Osteocyte (in vitro differentiated cells): ENCODE measurements at places on chromosomes 12 and 14.

DNA sequence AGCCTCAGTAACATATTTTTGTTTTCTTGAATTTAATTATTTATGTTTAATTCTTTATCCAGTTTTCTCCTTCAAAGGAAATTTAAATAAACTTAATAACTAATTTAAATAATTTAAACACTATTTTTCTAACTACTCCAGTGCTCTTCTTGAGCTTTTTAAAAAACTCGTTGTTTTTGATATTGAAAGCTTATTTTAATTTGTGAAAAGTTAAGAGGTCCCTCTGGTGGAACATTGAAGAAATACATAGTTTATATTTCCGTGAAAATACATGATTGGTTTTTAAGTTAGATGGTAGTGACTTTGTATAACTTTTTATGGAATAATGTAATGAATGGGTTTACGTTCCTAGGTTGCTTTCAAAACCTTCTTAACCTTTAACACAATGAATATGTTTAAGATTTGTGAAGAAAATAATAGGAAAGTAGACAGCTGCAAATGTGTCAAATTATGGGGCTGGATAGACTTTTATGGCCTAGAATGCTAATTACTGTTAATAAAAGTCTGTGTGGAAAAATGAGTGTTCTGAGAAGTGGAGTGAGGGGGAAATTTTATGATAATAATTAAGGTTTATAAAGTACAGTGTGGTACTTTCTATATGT lies 45.9 kb upstream of the MSRB3 start:
- no peak for DNase-seq

DNA sequence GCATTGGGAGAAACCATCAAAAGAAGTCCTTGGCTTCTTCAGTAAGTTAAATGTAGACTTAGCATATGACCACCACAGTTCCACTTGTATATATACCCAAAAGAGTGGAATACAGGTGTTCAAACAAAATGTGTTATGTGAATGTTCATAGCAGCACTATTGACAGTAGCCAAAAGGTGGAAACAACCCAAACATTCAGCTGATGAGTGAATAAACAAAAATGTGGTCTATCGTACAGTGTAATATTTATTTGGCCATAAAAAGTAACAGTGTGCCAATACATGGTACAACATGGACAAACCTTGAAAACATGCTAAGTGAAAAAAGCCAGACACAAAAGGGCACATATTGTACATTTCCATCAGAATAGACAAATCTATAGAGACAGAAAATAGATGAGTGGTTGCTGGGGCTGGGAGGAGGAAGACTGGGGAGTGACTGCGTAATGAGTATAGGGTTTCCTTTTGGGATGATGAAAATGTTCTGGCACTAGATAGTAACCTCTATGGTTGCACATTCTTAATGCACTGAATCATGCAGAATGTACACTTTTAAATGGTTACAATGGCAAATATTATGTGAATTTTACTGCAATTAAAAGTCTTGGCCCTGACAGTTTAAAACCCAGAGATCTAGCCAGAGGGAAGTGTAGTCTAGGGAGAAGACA lies 5.5 kb downstream of the ERP29 start:
- DNase-seq: no peak

DNA sequence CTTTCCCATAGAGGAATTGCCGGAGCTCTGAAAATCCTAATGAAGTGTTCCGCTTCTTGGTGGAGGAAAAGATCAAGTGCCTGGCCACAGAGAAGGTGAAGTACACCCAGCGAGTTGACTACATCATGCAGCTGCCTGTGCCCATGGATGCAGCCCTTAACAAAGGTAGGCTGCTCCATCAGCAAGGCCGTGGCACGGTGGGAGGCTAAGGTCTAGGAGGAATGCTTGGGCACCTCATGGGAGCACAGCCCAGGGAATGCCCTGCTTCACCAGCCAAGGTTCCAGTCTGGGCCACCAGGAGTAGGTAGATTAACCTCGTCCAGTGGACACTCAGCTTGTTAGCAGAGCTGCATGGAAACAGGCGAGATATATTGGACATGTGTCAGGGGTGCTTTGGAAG lies 6.4 kb upstream of the TPI1 start:
- no peak for DNase-seq

GRCh38 chr12:4269279-4269991 lies 4.1 kb upstream of the CCND2 start:
- peak; percentile 82 for DNase-seq

- no peak for DNase-seq
Observed at GRCh38 chr12:26906024-26906423, 31.8 kb downstream of the INTS13 start.

- no peak for DNase-seq
Observed at GRCh38 chr12:131057211-131057721, 103.6 kb downstream of the ADGRD1 start.

DNA sequence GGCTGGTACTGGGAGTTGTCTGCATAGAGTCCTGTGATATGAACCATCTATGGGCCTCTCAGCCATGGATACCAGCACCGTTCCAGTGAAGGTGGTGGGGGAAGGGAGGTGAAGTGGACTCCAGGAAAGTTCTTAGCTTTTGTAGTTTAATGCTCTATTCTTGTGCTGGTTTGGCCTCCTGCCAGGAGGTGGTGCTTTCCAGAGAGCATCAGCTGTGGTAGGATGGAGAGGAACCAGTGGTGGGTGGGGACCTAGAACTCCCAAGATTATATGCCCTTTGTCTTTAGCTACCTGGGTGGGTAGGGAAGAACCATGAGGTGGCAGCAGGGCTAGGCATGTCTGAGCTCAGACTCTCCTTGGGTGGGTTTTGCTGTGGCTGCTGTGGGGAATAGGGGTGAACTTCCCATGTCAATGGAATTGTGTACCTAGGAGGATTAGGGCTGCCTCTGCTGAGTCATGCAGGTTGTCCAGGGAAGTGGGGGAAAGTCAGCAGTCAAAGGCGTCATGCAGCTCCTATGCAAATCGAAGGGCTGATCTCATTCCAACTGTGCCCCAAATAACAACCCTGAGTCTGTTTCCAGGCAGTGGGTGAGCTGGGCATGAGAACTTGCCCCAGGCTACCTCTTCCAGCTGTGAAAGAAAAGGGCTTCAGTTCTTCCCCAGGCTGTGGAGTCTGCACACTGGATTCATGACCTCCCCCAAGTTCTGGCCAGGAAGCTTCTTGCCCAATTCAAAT lies 14.2 kb downstream of the GZMH start:
- no peak for DNase-seq

DNA sequence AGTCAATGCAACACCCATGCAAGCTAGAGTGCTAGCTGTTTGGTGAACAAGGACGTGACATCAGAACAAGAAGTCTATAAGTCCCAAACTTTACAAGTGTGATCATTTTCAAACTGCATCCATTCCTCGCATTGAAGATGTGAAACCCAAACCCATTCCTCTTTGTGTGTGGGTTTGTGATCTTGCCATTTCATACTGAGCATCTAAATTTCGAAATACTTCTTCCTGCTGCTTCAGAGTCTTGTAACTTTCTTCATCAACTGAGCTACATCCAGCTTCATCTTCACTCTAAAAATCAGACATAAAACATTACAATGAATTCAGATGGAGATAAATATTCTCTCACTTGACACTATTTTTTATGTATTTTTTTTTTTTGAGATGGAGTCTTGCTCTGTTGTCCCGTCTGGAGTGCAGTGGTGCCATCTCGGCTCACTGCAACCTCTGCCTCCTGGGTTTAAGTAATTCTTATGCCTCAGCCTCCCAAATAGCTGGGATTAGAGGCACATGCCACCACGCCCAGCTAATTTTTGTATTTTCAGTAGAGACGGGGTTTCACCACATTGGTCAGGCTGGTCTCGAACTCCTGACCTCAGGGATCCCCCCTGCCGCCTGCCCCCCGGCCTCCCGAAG lies 4.8 kb upstream of the ZCCHC8 start:
- no peak for DNase-seq

GRCh38 chr12:14618983-14619382 lies 51.3 kb upstream of the PLBD1 start:
- DNase-seq: no peak

DNA sequence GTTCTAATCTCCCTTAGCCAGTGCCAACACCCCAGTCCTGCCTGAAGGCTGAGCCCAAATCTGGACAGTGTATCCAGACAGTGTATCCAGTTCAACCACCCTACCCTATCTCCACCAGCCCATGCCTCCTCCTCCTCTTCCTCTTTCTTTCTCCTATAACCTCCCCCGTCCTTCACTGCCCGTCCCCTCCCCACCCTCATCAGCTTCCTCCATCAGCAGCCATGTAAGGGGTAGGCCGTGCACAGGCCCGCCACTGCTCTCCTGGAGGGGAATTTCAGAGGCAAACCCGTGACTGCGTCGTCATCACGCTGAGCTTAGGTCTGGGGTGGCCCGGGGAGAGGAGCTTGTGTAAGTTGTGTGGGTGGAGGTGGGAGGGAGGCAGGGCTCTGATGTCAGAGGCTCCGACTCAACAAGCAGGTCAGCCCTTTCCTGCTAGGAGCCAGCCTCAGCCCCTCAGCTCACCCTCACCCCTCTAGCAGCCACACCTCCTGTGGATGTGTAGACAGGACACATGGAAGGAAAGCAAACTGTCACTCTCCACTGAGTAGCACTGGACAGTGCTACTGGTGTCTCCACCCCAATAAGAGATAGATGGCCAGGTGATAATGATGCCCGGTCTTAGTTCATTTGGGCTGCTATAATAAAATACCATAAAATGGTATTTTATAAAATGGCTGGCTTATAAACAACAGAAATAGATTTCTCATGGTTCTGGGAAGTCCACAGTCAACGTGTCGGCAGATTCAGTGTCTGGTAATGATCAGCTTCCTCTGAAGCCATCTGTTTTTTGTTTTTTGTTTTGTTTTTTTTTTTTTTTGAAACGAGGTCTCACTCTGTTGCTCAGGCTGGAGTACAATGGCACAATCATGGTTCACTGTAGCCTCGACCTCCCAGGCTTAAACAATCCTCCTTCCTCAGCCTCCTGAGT lies 50.5 kb downstream of the IRF2BPL start:
- no peak for DNase-seq

DNA sequence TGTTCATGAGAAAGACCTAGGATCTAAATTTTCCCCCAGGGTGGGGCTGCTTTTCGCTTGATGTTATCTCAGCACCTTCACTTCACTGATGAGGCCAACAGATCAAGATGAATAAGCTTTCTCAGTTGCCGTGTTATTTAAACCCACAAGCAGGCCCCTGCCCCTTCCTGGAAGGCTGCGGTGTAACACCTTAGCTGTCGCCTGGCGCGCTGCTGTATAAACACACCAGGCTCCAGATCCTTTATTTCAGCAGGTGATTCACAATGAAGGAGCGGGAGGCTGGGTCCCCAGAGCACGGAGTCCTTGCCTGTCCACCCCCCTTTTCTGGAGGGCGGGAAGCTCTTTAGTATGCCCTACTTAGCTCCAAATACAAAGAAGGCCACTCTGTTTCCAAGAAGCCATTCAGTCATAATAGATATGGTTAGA lies 515.4 kb downstream of the FUT8 start:
- peak; percentile 70 for DNase-seq

DNA sequence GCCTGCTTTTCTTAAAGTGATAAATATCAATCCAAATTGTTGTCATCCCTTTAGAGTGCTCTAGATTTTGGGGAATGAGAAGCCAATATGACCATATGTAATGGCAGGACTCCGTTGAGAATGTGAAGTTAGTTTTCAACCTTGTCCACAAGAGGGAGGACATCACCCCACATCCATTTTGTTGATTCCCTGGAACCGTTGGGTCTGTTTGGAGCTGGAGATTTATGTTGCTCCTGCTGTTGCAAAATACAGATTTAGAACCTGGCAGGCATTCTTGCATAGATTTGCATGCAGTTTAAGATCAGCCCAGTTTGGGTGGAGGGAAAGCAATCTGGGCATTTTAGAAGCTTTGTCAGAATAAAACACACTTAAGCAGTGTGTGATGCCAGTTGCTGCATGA lies 620.1 kb downstream of the NRXN3 start:
- no peak for DNase-seq

DNA sequence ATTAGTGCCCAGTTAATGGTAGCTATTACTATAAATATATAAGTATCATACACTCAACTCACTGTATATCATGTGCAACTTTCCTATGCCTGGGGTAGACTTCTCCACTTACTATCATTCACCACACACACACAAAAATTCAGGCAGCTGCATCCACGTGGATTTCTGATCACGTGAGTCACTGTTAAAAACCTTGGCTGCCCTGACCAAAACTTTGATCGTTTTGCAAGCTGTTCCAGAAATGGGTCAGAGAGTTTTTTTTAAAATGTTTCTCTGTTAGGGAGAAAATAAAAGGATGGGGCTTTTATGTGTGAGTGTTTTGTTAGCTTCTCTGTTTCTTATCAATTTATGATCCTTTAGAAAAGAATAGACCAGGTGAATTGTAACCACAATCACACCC lies 198.2 kb upstream of the CNOT2 start:
- DNase-seq: no peak

DNA sequence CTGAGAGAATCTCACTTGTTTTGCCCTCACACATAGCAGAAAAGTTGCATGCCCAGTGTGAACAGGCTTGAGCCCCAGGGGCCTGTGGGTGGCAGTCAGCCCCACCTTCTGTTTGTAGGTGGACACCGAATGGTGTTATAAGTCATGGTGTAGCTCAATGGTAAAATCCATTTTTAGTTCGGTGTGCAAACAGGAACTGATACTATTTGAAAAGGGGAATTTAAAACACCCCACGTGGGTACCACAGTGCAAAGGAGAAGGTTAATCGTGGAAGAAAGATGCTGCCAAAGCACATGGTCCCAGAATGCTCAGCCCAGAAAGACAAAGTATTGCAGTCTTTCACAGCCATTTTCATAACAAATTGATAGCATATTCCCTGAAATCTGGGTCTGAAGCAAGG lies 71.8 kb upstream of the GZMB start:
- DNase-seq: no peak

GRCh38 chr14:51182131-51182565 lies 57.9 kb upstream of the TMX1 start:
- DNase-seq: no peak

DNA sequence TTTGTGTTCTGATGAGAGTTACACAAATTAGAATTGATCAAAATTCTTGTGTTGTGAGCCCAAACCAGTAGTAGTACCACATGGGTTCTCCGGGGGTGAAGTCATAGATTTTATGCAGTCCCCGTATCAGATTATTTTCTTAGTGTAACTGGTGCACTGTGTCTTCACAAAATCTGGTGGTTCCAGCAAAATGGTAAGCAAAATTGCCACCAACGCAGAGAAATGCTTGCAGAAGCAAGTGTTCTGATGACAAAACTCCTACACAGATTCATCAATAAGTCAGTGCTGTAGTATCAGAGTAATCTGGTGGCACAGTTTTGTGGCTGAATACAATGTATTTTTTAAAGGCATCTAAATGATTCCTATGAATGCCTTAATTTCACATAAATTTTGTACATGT lies 1.3 kb upstream of the CACNA2D4 start:
- no peak for DNase-seq

GRCh38 chr12:40238266-40238902 lies 13.6 kb downstream of the LRRK2 start:
- DNase-seq: no peak

- DNase-seq: no peak
Observed at GRCh38 chr14:82511399-82511798, 977.7 kb upstream of the SEL1L start.

- DNase-seq: peak; percentile 74
Observed at GRCh38 chr14:101359221-101360053, 201.9 kb upstream of the DIO3 start.
